ENCODE measurements at places on chromosomes 3 and 15.

DNA sequence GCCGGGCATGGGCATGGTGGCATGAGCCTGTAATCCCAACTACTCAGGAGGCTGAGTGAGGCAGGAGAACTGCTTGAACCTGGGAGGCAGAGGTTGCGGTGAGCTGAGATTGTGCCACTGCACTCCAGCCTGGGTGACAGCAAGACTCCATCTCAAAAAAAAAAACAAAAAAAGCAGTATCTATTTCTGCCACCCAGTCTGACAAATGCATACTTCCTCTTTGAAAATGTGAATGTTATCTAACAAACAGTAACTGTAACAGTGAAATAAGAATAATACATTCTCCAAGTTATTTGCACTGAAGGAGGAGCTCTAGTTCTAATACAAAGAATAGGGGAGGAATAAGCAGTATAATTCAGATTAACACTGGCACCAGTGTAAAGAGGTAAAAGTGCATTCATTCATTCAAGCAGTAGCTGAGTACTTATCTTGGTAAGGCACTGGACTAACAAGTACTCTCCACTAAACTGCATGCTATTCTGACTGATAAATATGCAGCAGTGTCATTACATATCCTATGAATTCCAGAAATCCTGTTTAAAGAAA lies 12.9 kb downstream of the VPS13C start:
- no peak for DNase-seq

DNA sequence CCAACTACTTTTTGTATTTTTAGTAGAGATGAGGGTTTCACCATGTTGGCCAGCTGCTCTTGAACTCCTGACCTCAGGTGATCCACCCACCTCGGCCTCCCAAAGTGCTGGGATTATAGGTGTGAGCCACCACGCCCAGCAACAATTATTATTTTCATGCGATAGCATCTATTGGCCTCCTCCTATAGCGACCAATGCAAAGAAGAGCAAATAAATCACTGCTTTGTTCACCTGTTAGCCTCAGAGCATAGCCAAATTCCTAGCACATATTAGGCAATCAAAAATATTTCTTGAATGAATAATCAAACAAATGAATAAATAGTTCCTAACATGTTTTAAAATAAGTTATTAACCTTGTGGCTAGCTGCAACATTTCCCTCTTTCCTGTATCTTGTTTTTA lies 36.8 kb upstream of the TNFSF10 start:
- DNase-seq: no peak

- peak; percentile 68 for DNase-seq
These were observed 33.4 kb downstream of the MYO1E start for GRCh38 chr15:59339252-59339672.

DNA sequence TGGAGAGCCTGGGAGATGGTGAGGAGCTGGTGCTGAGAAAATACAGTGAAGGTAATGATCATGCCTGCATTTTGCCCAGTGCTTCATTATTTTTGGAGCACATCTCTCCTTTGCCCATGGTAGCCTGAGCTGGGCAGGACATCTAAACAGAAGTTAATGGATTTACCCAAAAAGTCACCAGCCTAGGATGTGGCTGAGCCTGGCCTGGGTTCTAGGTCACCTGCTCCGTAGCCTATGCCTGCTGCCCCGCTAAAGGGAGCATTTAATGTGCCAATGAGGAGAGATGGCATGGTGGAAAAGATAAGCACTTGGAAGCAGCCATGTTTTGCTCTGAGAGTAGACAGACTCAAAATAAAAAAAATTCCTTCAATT lies 41.8 kb upstream of the RHO start:
- no peak for DNase-seq

GRCh38 chr15:72361176-72361575 lies 14.6 kb downstream of the HEXA start:
- DNase-seq: no peak

DNA sequence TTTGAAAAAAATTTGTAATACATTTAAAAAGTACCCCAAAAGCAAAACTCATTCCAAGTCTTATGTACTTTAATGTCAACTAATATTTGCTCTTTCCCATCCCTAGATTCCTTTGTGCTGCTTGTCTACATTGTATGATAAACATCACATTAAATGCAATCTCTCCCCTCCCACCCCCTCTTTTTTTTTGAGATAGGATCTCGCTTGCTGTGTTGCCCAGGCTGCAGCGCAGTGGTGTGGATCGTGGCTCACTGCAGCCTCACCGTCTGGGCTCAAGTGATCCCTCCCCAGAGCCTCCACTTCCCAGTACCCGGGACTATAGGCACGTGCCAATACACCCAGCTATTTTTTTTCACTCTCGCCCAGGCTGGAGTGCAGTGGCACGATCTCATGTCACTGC lies 12.6 kb downstream of the MAP2K1 start:
- no peak for DNase-seq

DNA sequence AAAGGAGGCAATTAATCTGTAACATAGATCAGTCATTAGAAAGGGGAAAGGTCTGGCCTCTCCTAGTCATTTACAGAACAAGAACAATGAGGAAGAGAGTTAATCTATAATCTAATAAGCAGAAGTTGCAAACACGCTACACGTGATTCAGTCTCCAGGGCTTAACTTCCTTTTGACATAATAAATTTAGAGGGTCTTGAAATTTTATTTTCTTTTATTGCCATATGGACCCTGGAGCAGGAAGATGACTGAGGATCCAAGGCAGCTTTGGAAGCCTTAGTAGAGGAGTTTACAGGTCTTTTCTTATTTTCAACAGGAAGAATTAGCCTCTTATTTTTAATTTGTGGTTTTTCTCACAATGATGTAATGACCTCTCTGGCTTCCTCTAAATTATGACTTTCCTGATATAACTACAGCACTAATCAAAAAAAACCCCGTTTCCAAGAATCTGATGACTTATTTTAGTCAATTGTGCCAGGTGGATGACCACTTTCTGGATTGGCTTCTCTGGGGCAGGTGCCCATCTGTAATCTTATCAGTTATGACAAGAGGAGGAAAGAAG lies 32.2 kb downstream of the ADGRG7 start:
- no peak for DNase-seq

DNA sequence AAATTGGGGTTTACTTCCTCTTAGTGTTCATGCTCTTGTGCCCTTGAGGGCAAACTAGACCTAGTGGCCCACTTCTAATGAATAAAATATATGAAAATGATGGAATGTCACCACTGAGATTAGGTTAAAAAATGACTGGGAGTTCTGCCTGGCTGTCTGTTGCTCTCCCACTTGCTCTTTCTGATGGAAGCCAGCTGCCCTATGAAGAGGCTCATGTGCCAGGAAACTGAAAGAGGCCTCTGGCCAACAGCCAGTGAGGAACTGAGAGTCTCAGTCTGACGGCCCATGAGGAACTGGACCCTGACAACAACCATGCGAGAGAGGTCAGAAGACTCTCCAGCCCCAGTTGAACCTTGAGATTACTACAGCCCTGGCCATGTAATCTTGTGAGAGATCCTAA lies 107.1 kb upstream of the FHIT start:
- no peak for DNase-seq

DNA sequence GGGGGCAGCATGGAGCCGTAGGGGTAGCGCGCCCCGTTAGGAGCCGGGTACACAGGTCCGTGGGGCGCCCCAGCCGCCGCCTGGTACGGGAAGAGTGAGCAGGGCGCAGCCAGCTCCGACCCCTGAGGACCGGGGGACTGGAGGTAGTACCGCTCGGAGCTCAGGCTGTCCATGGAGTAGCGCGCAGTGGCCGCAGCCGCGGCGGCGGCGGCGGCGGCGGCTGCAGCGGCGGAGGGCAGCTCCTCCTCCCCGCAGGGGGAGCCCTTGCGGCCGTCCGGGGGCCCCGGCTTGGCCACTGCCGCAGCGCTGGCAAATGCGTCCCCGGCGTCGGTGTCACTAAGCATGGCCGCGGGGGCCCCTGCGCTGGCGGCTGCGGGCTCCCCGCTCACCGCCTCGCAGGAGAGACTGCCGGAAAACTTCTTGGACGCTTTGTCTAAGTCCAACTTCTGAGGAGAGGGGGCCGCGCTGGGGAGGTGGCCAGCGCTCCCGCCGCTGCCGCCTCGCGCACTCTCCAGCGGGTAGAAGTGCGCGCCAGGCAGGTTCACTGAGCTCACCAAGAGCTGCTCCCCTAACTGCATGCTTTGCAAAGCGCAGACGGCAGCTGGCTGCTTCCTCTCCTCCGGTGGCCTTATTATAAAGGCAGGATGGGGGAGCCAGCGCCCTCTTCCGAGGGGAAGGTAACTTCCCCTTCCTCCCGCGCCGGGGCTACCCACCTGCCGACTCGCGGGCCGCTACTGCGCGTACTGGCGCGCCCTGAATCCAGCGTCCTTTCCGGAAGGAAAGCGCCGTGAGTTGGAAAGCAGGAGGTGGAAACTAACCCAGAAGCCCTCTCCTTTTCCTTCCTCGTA lies at the start of gene EOMES:
Gene EOMES (minus strand): TSS at position 607 of the 848 bp plus-strand sequence. CDS start 29 bp downstream, at position 578.
- DNase-seq: peak; percentile 65

- no peak for DNase-seq
These were observed 258.4 kb upstream of the AGTR1 start for GRCh38 chr3:148439254-148439822.

DNA sequence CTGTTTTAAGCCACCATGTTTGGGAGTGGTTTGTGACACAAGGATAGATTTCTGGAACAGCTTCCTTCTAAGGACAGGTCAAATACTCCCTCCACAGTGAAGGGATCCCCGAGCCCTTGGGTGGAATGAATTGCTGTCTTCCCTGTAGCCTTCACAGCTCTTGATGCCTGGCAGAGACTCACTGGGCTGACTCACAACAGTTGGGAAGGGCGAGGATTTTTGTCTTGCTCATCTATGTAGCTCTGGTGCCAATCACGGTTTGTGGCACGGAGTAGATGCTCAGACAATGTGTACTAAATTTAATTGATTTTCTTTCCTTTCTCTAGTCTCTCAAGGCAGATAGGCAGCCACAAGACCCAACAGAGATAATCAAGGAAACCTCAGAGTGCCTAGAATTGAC lies 27.0 kb downstream of the CRYGS start:
- no peak for DNase-seq

DNA sequence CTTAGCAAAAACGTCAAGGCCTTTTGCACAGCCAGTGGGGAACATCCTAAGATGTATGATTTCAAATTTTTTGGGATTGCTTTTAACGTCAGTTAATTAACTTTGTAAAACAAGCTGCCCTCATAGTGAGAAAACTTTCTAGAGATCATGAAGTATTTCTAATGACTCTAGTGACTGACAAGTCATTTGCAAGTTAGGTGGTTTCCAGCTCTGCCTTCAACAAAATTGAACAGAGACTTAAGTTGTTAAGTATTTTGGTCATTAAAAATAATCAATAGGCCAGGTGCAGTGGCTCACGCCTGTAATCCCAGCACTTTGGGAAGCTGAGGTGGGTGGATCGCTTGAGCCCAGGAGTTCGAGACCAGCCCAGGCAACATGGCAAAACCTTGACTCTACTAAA lies 71.2 kb downstream of the CHDH start:
- no peak for DNase-seq

DNA sequence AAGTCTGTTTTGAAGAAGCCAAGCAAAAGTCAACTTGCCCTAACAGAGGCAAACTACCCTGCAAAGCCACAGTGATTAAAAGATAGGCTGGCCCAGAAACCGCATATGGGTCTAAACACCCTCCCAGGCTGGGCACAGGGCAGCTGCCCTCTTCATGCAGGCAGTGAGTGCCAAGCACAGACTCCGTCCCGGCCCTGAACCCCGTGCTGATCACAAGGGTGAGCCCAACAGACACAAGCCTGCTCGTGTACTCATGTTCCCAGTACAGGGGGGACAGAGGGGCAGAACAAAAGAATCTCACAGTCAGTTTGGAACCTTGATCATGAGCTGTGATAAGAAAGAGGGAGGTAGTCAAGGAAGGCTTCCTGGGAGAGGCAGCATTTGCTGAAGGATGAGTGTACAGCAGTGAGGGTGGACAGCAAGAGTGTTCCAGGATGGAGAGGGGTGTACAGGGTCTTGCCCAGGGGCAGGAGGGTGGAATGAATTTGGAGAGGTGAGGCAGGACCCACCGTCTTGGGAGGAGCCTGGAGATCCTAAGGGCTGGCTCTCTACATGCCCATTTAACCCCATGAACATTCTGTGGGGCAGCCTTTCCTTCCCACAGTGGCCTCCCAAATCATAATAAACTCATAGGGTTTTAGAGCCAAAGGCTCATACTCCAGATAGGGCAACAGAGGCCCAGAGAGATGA lies 43.2 kb upstream of the PRR23E start:
- DNase-seq: no peak

DNA sequence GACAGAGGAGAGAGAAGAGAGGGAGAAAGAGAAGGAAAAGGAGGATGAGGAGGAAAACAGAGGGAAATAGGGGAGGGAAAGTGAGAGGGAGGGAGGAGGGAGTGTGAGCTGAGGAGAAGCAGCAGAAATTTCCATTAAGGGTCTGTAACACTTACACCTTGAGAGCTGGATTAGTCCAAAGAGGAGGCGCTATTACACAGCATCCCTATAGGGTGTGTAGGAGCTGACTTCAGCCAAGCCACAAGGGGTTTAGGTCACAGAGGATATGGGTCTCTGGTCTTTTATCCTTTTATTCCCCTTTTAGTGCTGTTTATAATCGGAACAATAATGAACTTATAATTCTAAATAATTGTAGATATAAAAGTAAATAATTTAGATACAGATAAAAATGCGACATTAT lies 230.4 kb downstream of the GABRG3 start:
- no peak for DNase-seq

GRCh38 chr3:189999718-190000117 lies 121.0 kb downstream of the P3H2 start:
- no peak for DNase-seq

DNA sequence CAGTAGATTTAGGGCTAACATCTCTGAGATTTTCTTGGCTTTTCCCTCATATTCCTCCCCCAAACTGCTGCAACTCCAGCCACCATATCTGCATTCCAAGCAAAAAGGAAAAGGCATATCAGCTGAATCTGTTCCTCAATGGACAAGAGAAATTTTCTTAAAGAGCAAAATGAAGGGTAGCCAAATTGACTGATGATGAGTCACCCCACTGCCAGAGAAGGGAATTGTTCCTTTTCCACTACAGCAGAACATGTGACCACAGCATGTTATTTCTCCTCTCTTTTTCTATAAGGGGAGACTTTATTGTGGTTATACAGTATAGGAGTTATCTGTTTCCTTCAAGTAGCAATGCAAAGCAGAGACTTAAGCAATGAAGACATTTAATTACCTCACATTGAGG lies 172.5 kb downstream of the MTHFS start:
- DNase-seq: peak; percentile 70
